AG09319 (cell line): ENCODE measurements at places on chromosomes 2 and 18.

DNA sequence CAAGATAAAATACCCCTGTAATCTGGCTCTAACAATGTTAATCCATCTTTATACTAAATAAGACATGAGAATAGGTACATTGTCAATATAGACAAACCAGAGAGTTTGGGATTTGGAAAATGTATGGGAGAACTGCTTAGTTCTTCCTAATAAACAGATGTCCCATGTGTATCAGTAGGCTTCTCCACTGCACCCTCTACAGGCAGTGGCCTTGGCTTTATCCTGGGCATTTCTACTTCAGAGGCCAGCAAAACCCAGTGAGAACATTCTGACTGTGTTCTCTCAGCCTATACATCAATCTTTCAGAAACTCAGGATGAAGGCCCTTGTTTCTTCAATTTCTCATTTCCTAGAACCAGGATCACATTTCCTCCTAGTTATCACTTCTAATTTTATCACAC is 1167.5 kb upstream of the ACVR2A start:
- DNase-seq, result no peak

DNA sequence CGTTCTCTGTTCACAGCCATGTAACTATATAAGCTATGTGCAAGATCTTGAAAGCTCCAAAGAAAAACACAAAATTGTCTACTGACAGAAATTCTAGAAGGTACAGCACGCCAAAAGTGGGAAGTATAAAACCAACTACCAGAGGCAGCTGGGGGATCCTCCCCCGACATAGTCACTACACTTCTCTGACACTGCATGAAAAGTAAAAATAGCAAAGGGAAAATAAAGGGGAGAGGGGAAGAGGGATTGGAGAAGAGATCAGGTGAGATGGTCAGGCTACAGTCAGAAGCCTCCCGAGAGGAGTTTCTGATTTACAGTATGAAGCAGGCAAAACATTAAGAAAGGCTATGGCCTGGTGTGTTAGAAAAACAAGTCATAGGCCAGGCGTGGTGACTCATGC is 39.8 kb upstream of the PCBP1 start:
- DNase-seq, result no peak

DNA sequence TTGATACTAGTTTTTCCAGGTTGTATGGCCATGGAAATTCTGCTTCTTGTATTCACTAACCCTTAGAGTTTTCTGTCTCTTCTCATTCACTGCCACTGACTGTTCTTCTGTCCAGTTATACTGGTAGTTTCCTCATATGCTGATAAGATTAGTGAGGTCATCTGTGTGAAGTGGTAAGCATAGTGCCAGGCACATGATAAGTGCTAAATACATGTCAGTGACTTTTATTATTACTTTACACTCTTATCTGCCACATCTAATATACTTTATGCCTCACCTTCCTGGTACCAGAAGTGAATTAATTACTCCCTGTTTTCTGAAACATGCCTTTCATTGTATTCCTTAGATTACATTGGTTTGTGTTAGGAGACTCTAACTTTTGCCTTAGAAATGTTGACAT is 91.3 kb downstream of the NBEAL1 start:
- DNase-seq, result no peak

DNA sequence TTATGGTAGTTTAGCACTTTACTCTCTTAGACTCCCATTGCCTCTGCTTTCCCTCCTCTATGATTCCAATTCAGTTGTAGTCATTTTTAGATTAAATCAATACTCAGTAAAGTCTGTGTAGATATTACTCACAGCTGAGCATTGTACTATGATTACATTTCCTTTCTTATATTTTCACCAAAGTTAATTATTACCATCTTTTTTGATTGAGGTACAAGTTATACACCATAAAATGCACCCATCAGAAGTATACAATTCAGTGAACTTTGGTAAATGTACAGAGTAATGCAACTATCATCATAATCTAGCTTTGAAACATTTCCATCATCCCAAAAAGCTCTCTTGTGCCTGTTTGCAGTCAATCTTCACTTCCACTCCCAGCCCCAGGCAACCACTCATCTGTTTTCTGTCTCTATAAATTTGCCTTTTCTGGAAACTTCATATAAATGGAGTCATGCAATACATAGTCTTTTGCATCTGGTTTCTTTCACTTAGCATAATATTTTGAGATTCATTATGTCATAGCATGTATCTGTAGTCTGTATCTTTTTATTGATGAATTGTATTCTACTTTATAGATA is 30.2 kb upstream of the ETAA1 start:
- no peak for DNase-seq

DNA sequence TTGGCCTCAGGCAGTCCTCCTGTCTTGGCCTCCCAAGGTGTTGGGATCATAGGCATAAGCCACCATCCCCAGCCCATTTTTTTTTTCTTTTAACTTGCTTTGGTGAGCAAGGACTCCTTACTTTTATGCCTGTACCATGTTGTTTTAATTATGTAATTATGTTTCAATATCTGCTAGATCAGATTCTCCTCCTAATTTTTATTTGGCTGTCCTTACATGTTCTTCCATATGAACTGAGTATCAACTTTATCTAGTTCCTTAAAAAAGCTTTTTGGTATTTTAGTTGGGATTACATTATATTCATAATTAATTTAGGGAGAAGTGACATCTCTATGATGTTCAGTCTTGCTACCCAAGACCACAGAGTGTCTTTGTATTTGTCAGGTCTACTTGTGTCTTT is 16.3 kb downstream of the GPN1 start:
- DNase-seq, result no peak
